Activated T-cell treated with anti-CD3 and anti-CD28 coated beads for 48 hours (primary cell): ENCODE measurements at places on chromosomes 3 and 15.

DNA sequence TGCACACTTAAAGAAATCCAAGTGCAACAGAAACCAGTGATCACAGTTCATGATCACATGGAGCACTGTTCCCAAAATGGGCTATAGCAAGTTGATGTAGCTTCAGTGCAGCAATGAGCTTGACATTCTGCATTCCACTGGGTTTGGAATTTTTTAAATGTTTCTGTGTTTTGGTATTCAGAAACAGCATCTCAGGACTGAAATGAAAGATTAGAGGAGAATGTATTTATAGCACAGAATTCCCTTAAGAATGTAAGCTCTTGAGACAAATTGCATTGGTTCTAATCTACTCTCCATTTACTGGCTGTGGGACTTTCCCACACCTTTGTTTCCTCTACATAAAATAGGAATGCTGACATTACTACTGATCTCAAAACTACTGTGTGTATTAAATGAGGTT is 162.7 kb downstream of the FGF12 start:
- DNase-seq, result no peak

- DNase-seq, result no peak
These were observed 158.1 kb downstream of the APBA2 start for GRCh38 chr15:29043736-29044502.

- no peak for DNase-seq
These were observed 71.5 kb downstream of the SSR3 start for GRCh38 chr3:156483426-156483825.

- DNase-seq, result no peak
These were observed 26.3 kb downstream of the PXYLP1 start for GRCh38 chr3:141257961-141258360.

DNA sequence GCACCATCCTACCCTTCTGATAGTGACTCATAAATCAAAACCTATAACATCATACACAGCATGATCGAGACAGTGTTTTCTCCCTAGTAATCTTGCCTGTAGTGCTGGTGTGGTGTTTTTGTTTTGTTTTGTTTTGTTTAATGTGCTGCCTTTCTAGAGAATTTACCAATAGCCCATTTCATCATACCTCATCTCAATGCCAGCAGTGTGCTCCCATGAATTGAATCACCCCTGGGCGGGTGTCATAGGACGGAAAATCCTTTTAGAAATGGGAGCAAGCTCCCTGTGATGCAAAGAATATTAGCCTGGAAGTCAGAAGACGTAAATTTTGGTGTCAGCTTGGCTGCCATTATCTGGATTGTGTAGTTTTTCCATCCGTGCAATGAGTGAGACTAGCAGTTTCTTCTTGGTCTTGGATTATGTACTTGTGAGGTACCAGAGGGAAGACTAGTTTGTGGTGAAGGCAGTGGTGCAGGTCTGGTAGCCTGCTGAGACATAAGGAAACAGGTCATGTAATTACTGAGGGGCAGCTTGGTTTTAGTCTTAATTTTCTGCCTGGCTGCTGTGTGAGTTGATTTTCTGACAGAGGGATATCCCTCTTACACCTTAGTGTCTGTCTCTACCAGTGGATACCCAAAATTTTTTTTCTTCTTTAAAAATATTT is 29.9 kb downstream of the IGSF10 start:
- no peak for DNase-seq

GRCh38 chr3:51568996-51569395 is 30.5 kb downstream of the RAD54L2 start:
- DNase-seq, result no peak

DNA sequence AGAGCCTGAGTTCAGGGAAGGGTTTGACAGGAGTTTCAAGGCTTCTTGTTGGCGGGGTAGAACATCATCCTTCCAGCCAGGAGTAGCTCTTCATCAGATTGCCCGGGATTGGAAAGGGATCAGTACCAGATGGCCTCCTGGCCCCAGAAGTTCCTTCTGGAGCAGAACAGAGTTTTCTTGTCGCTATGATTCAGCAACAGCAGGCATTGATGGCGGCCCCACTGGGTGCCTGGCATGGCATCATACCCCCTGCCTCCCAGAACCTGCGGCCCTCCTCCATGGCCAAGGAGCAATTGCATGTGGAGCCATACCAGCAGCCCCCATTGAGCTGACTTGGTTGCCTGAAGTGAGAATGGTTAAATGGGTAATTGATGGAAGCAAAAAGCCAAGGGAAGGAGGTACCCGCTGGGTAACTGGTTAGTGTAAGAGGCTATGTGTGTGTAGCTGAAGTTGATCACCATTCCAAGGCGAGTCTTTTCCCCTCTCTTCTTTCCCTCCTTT is 305.6 kb downstream of the PTPRG start:
- no peak for DNase-seq

GRCh38 chr15:72850833-72851232 is 67.3 kb upstream of the ADPGK start:
- DNase-seq, result no peak

DNA sequence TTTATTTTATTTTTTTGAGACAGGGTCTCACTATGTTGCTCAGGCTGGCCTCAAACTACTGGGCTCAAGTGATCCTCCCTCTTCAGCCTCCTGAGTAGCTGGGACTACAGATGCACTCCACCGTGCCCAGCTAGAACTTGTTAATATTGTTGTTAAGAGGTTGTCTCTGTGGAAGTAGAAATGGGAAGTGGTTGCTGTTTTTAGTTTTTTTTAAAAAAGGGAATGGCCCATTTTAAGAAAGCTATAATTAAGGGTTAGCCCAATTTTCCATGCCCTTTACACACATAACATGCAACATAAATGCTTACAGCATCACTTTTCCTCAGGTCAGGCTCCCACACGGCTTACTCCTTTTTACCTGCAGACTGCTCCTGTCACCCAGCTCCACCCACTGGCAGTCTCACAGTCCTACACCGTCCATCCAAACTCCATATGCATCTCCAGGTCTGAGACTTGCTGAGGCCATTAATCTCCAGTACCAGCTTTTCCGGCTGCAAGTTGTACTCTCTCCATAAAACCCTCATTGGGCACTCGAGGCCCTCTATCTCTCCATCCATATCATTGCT is 19.8 kb downstream of the MORC1 start:
- DNase-seq, result no peak

- no peak for DNase-seq
These were observed 19.3 kb upstream of the TOPAZ1 start for GRCh38 chr3:44222337-44222736.

GRCh38 chr3:171116824-171117395 is 90.4 kb upstream of the SLC2A2 start:
- no peak for DNase-seq

DNA sequence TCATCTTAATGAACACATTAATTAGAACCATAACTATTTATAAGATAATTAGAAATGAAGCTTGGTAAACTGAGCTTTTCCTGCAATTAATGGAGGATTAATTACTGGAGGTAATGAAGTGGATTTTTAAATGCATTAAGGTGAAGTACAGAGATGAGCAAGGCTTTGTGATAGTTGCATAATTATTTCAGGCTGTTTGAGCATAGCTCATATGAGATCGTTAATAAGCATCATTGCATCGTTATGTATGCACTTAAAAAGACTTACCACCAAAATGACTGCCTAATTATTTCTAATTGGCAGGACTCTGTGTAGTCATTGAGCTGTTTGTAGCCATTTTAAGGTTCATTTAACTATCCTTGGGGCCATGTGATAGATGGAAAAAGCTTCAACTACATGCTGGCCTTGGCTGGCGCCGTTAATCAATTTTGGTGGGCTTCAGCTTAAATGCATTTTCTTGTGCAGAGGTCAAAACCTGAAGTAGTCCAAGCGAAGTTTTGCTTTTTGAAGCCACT is 55.3 kb downstream of the RSRC1 start:
- no peak for DNase-seq

- DNase-seq, result no peak
These were observed 65.2 kb downstream of the FNDC3B start for GRCh38 chr3:172104471-172105072.

GRCh38 chr15:89137926-89138325 is 49.7 kb downstream of the ABHD2 start:
- no peak for DNase-seq

- DNase-seq, result no peak
These were observed 133.5 kb downstream of the SNRPN start for GRCh38 chr15:25088261-25088790.
